ENCODE measurements at places on chromosomes 4 and X. TPM values are rescaled to one million over a fixed set of nuclear protein-coding genes. Genes with fewer than 3 reads are reported as not detected.

The GAGE12J gene
- total RNA-seq, result not detected

The MAGEA8 gene
- total RNA-seq, result not detected

The TCEAL8 gene
- 141 TPM for total RNA-seq

The OTUD6A gene
- not detected for total RNA-seq

The CFAP99 gene
- not detected for total RNA-seq

The GAGE2A gene
- not detected for total RNA-seq

The SAGE1 gene
- not detected for total RNA-seq

The PNMA3 gene
- total RNA-seq, result not detected

The ZFX gene
- total RNA-seq, result 52.4 TPM

The GRSF1 gene
- 194 TPM for total RNA-seq

The SLC10A4 gene
- not detected for total RNA-seq

The GPR82 gene
- total RNA-seq, result not detected

The SPANXN2 gene
- not detected for total RNA-seq

The CT45A1 gene
- total RNA-seq, result not detected

The SLC25A53 gene
- 5.3 TPM for total RNA-seq

The TSPAN7 gene
- total RNA-seq, result 38.9 TPM

The FRG2 gene
- total RNA-seq, result not detected

The TRIM60 gene
- total RNA-seq, result not detected

The ZFP42 gene
- total RNA-seq, result not detected
